ENCODE measurements at places on chromosomes 16 and 17.

- DNase-seq: no peak
These were observed 6.3 kb downstream of the TTYH2 start for GRCh38 chr17:74219576-74220133.

DNA sequence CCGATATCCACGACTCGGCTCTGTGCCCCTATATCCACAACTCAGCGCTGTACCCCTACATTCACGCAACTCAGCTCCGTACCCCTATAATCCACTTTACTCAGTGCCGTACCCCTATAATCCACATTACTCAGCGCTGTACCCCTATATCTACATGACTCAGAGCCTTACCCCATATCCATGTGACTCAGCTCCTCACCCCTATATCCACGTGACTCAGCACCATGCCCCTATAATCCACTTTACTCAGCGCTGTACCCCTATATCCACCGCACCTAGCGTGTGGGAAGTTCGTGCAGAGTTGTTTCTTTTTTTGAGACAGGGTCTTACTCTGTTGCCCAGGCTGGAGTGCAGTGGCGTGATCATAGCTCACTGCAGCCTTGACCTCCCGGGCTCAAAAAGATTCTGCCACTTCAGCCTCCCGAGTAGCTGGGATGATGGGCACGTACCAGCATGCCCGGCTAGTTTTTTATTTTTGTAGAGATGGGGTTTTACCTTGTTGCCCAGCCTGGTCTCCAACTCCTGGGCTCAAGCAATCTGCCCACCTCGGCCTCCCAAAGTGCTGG, 17.4 kb downstream of the CYB5D2 start:
- DNase-seq: no peak

GRCh38 chr16:89498839-89499238, 8.5 kb upstream of the ANKRD11 start:
- no peak for DNase-seq

GRCh38 chr16:12210925-12211869, 234.7 kb downstream of the SNX29 start:
- no peak for DNase-seq

DNA sequence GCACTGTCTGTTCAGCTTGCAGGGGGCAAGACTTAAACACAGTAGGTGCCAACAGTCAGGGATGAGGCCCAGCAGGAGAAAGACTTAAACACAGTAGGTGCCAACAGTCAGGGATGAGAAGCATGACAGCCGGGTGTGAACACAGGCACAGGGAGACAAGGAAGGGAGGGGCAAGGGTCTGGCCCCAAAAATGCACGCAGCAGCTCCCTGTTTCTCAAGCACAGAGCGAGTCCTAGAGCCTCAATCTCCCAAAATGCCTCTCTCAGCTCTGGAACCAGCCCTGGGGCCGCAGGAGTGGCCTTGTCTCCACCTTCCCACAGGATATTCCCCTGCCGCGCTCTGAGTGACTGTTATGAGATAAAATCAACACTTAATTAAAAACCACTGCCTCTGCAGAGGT, 66.4 kb downstream of the DYNLRB2 start:
- DNase-seq: no peak
